Transverse colon (tissue), 4 donors: ENCODE measurements at places on chromosomes 7 and 10. TPM values are rescaled to one million over a fixed set of nuclear protein-coding genes. Genes with fewer than 3 reads are reported as not detected.

NOC3L gene
- 4.1 TPM for total RNA-seq

DNA sequence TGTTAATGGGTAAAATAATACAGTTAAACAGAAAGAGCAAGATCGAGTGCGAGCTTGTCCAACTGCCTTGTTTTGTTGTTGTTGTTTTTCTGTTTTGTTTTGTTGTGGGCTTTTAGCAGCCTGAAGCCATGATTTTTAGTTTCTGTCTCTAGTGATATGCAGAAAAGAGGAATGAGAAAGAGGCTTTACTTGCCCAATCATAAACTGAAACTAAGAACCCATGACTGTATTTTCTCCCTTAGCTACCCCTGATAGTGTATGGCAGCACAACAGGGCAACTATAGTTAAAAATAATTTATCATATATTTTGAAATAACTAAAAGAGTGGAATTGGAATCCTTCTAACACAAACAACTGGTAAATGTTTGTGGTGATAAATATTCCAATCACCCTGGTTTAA is 493.9 kb downstream of the GLRX3 start:
- H3K36me3 ChIP-seq, result no peaks in the 10 kb centered on the region
- no peaks in the 10 kb centered on the region for H3K4me1 ChIP-seq
- H3K4me3 ChIP-seq, result no peak overlapping the region
- no peak overlapping the region for H3K27ac ChIP-seq

STEAP4 gene
- 3.8 TPM for total RNA-seq

GRCh38 chr10:49362596-49363260 is 33.2 kb downstream of the DRGX start:
- H3K27me3 ChIP-seq, result no peaks in the 10 kb centered on the region
- no peak for DNase-seq
- no peak overlapping the region for H3K27ac ChIP-seq
- no peaks in the 10 kb centered on the region for H3K36me3 ChIP-seq

DNA sequence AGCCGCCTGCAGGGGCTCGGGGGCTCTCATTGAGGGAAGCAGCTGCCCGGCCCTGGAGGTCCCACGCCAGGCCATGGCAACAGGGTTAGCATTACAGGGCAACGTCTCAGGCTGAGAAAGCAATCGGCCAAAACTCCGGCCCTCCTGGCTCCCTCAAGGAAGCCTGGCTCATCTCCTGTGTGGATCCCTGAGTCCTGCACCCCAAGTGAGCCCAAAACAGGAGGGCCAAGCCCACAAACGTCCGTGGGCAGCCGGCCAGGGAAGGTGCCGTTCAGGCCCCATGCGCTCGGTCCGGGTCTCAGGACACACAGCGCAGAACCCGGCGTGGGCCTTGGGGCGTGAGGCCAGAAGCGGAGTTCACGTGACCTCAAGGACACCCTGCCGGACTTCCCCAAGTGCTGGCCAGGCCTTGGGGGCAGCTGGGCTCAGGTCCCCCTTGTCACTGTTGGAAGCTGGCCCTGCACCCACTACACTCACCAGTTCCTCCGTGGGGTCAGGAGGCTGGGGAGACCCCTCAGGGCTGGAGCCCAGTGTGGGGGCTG is 8.0 kb upstream of the PWWP2B start:
- no peak overlapping the region for H3K27ac ChIP-seq
- no peak overlapping the region for H3K4me3 ChIP-seq
- peaks cover 12% of the 10 kb centered on the region for H3K4me1 ChIP-seq
- no peaks in the 10 kb centered on the region for H3K36me3 ChIP-seq

GRCh38 chr10:5481121-5481520 is 18.2 kb downstream of the CALML5 start:
- no peak overlapping the region for H3K4me3 ChIP-seq
- no peaks in the 10 kb centered on the region for H3K4me1 ChIP-seq
- H3K27me3 ChIP-seq, result no peaks in the 10 kb centered on the region
- no peak overlapping the region for H3K27ac ChIP-seq
- no peak for DNase-seq
